Hematopoietic multipotent progenitor cell treated with erythropoietin and hydrocortisone succinate and interleukin-3 and kit ligand, for 17 days (in vitro differentiated cells): ENCODE measurements at places on chromosomes 3 and 15.

GRCh38 chr3:32184187-32184730, 54.2 kb upstream of the CMTM8 start:
- DNase-seq, result no peak

GRCh38 chr15:36175741-36176291, 403.6 kb upstream of the CDIN1 start:
- DNase-seq, result no peak

GRCh38 chr15:39555885-39556284, 25.0 kb upstream of the THBS1 start:
- no peak for DNase-seq

- no peak for DNase-seq
Observed at GRCh38 chr3:163129287-163129686, 1632.7 kb downstream of the OTOL1 start.

DNA sequence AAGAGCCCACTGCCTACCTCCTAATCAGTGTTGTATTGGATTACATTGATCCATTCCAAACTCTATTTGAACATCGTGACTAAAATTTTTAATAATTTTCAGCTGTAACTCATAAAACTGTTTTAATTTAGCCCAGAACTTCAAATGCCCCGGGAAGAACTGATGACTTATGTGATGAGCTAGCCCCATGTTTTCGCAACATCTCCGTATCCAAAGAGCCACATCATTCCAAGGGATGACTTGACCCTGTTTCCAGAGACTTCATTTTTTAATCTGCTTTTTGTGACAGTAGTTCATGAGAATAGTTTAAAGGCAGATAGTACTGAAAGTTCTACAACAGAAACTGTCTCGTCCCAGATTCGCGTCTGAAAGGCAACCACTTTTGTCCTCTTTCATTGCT, 97.4 kb downstream of the STAC start:
- DNase-seq, result no peak
